Dermis blood vessel endothelial cell (primary cell): ENCODE measurements at places on chromosomes 3 and 15.

DNA sequence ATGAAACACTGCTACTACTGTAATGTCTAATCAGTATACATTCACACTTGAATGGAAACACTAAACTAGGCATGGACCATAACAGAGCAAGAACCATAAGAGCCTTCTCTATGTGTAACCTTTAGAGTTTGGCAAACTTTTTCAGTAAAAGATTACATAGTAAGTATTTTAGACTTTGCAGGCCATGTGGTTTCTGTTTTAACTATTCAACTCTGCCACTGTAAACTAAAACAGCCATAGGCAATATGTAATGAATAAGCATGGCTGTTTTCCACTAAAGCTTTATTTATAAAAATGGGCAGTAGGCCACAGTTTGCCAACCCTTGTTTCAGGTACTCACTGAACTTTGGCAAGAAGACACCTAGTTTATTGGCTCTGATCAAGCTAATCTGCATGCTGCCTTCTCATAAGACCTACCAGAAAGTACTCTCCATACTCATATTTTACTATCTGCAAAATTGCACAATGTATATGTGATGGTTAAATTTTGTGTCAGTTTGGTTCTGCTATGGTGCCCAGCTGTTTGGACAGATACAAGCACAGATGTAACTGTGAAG, 46.0 kb downstream of the UACA start:
- DNase-seq: no peak

DNA sequence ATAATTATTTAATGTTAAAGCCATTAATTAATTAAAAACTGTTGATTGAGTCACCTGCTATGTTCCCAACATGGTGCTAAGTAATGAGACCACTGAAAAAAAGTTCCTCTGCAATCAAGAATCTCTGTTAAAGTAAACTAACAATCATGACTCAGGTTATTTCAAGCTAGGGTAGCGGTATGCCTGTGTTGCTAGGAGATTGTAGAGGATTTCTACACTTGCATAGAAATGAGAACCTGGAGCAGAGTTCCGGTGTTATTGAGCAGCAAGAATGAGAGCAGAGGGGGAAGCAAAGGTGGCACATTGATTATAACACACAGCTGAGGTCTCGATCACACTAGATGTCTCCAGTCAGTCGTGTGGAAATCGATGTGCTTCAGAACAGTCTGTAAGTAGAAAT, 41.4 kb downstream of the C3orf85 start:
- DNase-seq: no peak

DNA sequence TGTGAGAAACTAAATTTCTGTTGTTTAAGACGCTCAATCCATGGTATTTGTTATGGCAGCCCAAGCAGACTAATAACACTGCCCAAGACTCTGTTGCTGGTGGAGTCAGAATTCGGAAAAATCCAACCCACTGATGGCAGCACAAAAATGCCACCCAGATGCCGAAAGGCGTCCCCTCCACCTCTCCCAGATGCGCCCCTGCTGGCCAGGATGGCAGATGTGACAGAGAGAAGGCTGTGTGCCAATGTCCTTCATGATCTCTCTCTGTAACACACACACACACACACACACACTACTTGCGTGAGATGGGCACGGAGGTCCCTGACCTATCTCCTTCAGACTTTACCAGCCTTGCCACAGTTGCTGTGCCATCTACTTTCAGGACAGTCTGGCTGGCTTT, 10.9 kb upstream of the LYSMD4 start:
- DNase-seq: no peak

- DNase-seq: no peak
Measured at GRCh38 chr3:22012471-22012870, 261.5 kb upstream of the ZNF385D start.

DNA sequence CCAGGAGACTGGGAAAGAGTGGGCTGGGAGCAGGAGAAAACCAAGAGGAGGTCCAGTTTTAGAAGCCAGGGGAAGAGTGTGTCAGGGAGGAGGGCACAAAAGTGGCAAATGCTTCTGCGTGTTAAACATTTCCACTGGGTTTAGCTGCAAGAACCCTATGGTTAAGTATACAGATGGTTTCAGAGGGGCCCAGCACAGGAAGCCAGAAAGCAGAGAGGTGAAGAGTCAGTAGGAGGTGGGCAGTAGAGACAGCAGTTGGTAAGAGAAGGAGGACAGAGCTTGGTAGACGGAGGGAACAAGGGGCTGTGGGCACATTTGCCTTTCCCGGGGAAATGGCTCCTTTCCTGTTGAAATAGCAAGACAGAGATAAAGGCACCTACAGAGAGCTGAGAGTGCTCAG, 133.8 kb downstream of the EPHB1 start:
- no peak for DNase-seq

- no peak for DNase-seq
Measured at GRCh38 chr3:40876009-40876408, 323.3 kb upstream of the CTNNB1 start.

- no peak for DNase-seq
Measured at GRCh38 chr15:48363474-48363873, 32.2 kb downstream of the DUT start.

GRCh38 chr3:173913397-173913796, 515.9 kb downstream of the NLGN1 start:
- peak; percentile 6 for DNase-seq

GRCh38 chr3:168248383-168249204, 152.9 kb upstream of the GOLIM4 start:
- DNase-seq: peak; percentile 35

DNA sequence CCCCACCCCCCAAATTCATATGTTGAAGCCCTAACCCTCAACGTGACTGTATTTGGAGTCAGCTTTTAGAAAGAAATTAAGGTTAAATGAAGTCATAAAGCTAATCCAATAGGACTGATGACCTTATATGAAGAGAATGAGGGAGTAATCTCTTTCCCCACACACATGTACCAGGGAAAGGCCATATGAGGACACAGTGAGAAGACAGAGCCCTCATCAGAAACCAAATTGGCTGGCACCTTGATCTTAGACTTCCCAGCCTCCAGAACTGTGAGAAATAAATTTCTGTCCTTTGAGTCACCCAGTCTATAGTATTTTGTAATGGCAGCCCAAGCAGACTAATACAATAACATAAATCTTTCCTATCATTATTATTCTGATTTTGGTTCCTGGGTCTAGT, 194.7 kb upstream of the NANOGP8 start:
- no peak for DNase-seq

DNA sequence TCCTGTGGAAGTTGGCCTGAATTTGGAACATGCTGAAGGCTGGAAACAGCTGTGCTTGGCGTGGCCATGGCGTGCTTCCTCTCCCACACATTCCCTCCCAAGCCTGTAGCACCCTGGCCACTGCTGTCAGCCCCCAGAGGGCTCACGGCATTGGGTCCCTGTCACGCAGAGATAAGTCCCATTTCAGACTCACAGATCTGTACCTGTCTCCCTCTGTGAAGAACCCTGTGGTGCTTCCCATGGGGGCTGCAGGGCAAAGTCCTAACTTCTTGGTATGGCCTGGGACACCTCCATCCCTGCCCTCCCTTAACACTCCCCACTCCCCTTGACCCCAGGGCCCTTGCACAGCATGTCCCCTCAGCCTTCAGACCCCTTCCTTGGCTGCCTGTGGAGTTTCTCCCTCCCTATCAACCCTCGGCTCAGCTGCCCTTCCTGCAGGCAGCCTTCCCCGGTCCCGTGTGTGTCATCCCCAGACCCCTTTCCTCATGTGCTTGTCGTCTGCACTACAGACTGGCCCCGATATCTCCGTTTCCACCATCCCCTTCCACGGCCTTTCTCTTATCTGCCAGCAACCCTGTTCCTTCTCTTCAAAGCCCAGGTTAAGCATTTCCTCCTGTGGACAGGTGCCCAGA, 28.6 kb downstream of the ABTB1 start:
- DNase-seq: peak; percentile 67

DNA sequence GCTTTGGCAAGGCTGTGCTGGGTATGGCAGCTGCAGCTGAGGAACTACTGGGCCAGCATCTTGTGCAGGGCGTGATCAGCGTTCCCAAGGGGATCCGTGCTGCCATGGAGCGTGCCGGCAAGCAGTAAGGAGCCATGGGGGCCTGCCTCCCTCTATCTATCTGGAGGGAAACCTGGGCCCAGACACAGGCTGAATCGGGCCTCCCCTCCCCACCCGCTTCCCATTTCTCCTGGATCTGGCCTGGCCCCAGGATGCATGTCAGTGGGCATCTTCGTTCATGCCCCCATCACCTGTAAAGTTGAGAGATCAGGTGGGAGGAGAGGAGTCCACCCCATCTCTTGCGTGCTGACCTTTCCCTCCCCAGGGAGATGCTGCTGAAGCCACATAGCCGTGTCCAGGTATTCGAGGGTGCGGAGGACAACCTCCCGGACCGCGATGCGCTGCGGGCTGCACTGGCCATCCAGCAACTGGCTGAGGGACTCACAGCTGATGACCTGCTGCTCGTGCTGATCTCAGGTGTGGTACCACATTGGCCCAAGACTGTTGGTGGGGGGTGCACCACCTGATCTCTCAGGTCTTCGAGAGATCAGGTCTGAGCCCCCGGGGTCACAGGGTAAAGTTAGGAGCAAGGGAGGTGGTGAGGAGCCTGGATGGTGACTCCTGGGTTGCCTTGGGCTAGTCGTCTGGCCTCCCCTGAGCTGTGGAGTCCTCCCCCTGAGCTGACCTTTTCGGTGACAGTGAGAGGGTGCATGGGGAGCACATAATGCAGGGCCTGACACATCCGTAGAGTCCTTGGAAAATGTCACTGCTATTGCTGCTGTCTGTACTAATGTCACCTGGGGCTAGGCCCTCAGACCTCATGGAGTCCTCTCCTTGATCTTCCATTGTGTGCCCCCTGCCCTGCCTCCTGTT, 3.2 kb downstream of the GLYCTK start:
- DNase-seq: no peak

- DNase-seq: peak; percentile 37
Measured at GRCh38 chr3:49098429-49098828, 4.6 kb upstream of the QRICH1 start.

DNA sequence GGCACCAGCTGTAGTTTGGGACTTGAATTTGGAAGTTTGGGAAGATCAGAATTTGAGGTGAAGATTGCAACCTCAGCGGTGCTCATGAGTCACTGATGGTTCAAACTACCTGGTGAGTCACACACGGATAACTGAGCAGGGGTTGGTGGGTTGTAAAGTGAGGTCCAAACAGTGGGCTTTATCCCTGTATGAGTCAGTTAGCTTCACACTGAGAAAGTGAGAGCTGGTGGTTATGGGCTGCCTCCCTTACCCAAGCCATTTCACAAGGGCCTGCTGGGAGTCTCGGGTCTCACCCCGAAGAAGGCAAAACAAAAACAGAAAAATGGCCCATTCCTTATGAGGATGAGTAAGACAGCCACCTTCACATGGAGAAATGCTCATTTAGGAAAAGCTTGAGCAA, 77.0 kb downstream of the ITGA11 start:
- DNase-seq: peak; percentile 50

GRCh38 chr3:120349855-120350125, 636 bp upstream of the LRRC58 start:
- no peak for DNase-seq

DNA sequence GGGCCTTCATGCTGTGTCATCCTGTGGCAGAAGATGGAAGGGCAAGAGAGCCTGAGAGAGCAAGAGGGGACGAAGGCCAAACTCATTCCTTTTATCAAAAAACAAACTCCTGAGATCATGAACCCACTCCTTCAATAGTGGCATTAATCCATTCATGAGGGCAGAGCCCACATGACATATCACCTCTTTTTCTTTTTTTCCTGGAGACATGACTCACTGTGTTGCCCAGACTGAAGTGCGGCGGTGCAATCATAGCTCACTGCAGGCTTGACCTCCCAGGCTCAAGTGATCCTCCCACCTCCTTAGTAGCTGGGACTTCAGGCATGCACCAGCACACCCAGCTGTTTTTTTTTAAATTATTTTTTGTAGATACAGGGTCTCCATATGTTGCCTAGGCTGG, 92.0 kb upstream of the RNU6-1 start:
- DNase-seq: no peak

- no peak for DNase-seq
Measured at GRCh38 chr3:13710251-13710650, 161.3 kb downstream of the FBLN2 start.

DNA sequence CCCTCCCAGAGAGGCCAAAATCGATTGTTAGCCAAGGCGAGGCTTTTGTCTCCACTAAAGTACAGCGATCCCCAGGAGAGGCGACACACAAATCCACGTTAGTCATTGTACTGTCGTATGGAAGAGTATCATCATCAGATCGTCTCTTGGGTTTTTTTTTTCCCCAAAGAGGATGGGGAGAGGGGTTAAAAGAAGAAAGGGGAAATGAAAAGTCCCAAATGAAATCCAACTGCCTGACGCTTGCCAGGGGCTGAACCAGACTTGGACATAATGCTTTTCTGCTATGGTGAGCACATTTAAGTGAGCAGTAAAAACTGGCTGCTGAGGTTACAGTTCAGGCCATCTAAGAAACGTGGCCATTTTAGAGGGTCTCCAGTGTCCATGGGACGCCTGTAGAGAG, 37.9 kb upstream of the CTSH start:
- DNase-seq: no peak

- no peak for DNase-seq
Measured at GRCh38 chr3:119541547-119541946, 17.9 kb downstream of the CD80 start.

GRCh38 chr3:178771511-178771910, 235.3 kb downstream of the KCNMB2 start:
- DNase-seq: no peak

DNA sequence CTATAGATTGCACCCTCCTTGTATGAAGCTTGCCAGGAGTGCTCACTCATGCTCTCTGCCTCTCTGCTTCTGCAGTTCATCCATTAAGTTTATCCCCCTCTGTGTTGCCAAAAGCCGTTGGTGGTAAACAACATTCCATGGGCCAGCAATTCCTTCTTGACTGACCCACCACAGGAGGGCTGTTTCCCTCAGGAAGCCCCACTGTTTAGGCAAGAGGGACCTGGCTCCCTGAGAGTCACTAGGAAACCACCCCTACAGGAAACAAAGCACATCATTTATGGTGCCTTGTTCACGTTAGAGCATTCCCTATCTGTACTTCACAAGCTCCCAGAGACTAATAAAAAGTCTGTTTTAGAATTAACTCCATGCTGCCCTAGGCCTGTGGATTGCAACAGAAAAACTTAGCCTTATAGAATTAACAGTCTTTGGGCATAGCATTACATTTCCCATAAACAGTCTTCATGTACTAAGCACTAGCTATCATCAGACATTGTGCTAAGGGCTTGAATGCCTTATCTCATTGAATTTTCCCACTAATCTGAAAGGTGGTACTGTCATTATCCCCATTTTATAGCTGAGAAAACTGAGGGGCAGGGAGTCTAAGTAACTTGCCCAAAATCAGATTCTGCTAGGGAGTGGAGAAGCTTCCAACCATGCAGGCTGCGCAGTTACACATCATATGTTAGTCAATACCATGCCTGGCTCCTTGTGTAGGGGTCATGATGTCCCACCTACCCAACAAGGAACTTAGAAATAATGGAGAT, 149.9 kb downstream of the SHQ1 start:
- DNase-seq: no peak

- DNase-seq: no peak
Measured at GRCh38 chr3:187352581-187353575, 15.3 kb upstream of the RTP4 start.

GRCh38 chr3:110618512-110619226, 452.9 kb upstream of the NECTIN3 start:
- no peak for DNase-seq

GRCh38 chr3:98560911-98561310, 29.1 kb downstream of the GPR15 start:
- DNase-seq: no peak
